ENCODE measurements at places on chromosomes 3 and 15.

- no peak for DNase-seq
Measured at GRCh38 chr15:99446565-99447496, 119.0 kb upstream of the MEF2A start.

GRCh38 chr15:91444656-91445055 lies 344.6 kb downstream of the SV2B start:
- DNase-seq: no peak

DNA sequence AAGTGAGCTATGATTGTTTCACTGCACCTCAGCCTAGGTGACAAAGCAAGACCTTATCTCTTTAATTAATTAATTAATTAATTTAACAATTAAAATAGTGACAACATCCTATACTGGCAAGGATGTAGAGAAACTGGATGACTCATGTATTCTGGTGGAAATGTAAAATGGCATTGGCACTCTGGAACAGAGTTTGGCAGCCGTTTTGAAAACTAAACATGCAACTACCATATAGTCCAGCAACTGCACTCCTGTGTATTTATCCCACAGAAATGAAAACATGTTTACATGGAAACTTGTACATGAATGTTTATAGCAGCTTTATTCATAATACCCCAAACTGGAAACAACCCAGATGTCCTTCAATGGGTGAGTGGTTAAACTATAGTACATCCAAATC lies 56.6 kb downstream of the ANP32A start:
- no peak for DNase-seq

DNA sequence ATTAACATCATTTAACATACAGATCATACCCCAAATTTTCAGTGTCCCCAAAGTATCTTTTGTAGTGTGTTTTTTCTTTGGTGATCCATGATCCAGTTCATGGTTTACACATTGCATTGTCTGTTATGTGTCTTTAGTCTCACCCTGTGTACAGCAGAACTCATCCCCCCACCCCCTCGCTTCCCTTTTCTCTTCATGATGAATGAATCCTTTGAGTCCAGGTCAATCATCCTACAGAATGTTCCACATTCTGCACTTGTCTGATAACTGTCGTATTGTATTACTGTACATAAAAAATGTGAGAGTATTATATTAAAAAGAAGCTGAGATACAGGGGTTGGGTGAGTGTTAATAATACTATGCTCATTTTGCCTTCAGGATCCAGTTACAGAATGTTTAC lies 14.6 kb upstream of the NIT2 start:
- DNase-seq: no peak

- DNase-seq: no peak
Measured at GRCh38 chr3:52243791-52244628, 1.5 kb upstream of the PPM1M start.

DNA sequence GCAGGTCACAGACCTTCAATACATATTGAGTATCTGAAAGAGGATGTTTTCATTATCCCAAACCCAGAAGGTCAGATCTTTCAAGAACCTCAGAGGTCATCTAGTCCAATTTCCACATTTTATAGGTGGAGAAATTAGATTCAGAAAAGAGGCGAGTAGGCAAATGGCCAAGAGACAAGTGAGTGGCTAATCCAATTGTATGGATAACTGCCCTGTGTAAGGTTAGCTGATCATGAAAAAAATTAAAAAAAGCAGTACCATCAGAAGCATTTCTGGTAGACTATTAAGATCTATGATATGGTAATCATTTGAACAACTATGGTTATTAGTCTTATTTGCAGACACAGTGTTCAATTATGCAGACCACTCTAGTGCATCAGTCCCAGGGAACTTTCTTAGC lies 660.7 kb upstream of the CFAP20DC start:
- DNase-seq: no peak

GRCh38 chr3:190336516-190337189 lies 14.4 kb upstream of the CLDN1 start:
- no peak for DNase-seq

- no peak for DNase-seq
Measured at GRCh38 chr3:129057249-129057648, 3.3 kb upstream of the GP9 start.

- DNase-seq: no peak
Measured at GRCh38 chr3:113079218-113079961, 88.6 kb downstream of the GTPBP8 start.

DNA sequence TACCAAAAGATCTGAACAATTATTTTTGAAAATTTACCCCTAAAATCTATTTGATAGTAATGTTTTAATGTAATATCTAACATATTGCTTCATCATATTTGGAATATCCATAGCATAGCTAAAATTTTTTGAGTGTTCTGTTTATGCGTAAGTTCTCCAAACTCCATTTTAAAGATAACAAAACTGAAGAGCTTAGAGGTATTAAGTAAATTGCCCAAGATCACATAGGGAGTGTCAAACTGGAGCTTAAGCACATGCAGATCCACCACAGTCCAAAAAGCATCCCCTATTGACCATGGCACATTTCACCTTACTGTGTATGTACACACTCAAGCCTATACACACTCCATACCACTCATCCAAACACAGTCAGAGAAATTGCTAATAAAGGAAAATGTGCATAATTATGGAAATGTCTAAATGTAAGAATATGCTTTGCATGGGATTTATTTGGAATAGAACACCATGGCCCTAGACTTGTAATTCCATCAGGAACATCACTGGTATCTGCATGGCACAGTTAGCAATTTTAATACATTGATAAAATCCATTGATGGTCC lies 85.2 kb upstream of the TGFBR2 start:
- DNase-seq: no peak

- no peak for DNase-seq
Measured at GRCh38 chr3:149655826-149656574, 1.8 kb downstream of the WWTR1 start.
